HuH-7.5 (cell line): ENCODE measurements at places on chromosomes 1 and 21.

DNA sequence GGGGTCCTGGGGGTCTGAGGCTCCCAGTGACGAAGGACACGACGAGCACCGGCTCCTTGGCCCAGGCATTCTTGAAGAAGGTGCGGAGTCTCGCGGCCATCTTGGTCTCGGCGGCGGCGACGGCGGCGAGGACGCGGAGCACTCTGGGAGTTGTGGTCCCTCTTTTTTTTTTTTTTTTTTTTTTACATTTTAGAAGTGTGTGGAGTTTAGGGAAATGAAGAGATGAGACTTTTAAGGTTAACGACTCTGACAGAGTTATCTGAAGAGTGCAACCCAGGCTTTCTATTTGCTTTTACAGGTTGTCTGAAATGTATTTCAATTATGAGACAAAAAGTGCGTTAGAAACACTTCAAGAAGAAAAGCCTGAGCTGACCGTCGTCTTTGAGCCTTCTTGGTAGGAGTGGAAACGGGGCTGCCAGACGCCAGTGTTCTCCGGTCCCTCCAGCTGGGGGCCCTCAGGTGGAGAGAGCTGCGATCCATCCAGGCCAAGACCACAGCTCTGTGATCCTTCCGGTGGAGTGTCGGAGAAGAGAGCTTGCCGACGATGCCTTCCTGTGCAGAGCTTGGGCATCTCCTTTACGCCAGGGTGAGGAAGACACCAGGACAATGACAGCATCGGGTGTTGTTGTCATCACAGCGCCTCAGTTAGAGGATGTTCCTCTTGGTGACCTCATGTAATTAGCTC lies 9.7 kb downstream of the OR2B11 start:
- DNase-seq = no peak

GRCh38 chr21:30426731-30427130 lies 1.0 kb upstream of the KRTAP13-3 start:
- no peak for DNase-seq

DNA sequence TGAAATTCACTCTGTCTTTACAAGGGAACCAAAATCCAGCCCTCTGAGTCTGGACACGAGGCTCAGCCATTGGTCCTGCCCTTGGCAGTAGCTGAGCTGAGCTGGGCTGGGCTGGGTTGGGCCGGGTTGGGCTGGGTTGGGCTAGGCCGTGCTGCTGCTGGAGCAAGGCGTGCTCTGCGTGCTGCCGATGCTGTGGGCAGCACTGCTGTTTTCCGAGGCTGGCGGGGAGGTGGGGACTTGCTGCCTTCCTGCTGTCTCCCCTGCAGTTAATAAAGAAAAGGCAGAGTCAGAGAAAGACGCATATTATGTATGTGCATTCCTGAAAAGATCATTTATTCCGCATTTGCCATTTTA lies 182.9 kb downstream of the CDC7 start:
- DNase-seq = no peak

DNA sequence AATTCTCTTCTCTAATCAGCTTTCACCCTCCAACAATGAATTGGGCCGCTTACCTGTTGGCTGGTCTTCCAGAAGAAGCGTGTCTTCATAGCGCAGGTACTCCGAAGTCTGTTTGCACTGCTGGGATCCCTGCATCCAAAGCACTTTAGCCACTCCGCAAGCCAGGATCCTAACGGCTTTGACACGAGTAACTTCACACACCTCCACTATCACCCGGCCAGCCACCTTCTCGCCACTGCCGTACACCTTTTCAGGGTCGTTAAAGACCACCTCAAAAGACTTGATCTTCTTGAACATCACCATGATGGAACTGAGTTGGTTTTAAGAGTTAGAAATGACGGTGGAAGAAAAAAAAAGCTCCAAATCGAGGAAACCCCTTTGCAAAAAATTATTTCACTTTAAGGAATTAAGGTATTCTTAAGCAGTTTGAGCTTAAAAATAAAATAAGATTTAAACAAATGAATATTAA lies 381 bp downstream of the TXNIP start:
- no peak for DNase-seq

- DNase-seq = no peak
These were observed 17.5 kb downstream of the ZMYM4 start for GRCh38 chr1:35285771-35286606.

- no peak for DNase-seq
These were observed 46.0 kb downstream of the GRHL3 start for GRCh38 chr1:24364975-24365678.

DNA sequence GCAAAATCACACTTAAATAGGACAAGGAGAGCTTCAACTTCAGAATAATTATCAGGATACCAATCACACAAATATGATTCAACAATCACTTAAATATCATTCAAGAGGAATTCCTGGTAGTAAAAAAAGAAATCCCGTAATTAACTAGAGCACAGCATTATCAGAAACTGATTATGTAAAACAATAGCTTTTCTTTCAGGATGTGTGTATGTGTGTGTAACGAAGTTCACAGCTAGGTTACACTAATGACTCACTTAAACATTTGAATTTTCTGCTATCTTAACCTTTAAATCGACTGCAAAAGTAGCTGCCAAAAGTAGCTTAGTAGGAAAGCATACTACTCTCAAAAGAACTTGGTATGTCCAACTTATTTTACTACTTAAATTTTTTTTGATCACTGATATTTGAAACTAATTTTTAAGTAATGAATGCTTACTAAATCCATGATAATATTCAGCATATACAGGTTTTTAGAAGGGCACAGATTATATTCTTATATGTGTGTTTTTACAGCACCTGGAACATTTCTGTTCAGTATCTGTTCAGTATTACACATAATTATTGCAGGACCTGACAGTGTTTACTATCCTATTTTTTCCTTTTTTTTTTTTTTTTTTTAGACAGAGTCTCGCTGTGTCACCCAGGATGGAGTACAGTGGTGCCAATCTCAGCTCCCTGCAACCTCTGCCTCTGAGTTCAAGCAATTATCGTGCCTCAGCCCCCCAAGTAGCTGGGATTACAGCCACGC lies 4.2 kb downstream of the RERE start:
- no peak for DNase-seq

GRCh38 chr1:207404849-207405525 lies 49.1 kb upstream of the CR2 start:
- DNase-seq = peak; percentile 52

DNA sequence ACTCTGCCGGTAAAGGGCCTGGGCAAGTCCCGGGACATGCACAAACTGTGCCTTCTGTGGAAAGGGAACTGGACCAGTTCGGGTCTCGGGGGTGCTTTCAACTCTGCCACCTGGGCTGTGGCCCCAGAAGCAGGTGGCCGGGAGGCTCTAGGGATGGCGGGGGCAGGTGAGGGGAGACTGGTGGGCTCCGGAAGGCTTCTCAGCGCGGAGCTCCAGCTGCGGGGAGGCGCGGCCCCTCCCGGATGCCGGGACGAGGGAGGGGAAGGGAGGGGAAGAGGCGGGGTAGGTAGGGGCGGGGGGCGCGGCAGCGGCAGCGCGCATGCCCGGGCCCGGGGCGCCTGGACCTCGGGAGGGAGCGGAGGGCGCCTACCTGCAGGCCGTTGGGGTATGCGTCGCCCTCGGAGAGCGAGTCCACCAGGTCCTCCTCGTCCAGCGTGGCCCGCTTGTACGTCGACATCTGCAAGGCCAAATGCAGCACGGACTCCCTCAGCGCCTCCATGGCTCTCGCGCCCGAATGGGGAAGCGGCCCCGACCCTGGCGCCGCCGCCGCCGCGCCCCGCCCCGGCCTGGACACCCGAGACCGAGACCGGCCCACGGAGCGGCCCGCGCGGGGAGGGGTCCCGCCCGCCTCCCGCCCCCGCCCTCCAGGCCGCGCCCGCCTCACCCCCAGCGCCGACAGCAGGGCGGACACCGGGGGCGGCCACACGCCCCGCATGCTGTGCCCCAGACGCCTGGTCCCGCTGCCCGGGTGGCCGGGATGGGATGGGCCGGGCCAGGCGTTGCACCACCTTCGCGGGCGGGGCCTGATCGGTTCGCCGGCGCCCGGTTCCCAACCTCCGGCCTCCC lies at the start of gene ECE1:
ECE1 (minus strand) TSS at position 764 of the 846 bp plus-strand sequence; CDS start at position 715, 49 bp downstream.
- no peak for DNase-seq

DNA sequence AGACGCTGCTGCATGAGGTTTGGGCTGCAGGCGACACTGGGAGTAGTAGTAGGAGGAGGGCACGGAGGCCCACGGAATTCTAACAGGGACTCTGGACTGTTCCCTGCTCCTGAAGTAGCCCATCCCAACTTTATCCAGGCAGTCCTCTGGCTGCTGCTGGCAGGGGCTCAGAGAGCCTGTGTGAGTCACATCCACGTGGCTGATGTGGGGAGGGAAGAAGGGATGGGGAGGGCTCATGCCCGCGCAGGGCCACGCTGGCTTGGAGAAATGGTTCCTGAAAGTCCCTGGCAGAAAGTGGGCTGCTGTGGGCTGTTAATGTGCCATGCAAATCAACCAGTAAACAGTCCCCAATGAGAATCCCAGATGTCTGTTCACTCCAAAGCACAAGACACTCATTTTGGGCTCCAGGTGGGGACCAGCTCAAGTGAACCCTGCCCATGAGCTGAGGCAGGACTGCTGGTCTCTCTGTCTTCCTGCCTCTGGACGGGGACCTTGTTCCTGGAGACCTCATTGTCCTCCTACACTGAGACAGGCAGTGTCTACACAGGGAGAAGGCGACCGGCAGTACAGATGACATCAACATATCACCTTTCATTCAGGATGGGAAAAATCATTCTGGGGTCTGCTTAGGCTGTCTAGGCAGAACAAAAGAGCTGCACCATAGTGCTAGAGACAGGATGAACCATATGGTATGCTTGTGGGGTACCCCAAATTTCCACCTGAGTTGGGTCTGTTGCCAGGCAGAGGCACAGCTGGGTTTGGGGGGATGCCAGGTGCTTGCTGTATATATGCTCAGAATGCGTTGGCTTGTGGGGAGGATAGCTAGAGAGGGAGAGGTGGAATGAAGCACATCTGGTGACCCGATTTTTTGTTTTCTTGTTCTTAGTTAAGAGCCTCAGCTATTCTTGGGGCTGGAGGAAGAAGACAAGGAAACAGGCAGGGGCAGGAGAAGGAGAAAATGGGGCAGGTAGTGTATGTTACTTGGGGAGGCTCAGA lies 57.9 kb upstream of the FMOD start:
- no peak for DNase-seq

DNA sequence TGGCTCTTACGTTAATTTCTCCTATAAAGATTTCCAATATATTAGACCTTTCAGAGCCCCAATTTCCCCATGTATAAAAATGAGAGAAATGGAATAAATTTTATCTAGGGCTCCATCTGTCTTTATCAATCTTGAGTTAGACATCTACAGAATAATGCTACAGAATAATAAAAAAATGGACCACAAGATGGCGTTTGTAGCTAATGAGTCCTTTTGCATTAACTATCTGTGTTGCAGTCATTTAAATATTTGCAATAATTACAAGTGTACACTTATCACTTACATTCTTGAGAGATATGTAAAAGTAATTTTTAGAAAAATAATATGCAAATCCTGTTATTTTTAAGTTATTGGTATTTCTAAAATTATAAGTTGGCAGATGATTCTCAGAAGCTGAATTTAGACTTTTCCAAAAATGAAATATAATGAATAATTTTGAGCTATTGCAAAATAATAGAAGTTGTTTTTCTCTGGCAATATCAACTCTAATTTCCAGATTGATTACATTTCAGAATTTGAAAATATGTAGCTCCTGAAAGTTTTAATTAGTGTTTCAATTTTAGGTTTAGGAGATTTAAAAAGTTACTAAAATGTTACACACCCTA lies 87.7 kb downstream of the SNX7 start:
- no peak for DNase-seq

DNA sequence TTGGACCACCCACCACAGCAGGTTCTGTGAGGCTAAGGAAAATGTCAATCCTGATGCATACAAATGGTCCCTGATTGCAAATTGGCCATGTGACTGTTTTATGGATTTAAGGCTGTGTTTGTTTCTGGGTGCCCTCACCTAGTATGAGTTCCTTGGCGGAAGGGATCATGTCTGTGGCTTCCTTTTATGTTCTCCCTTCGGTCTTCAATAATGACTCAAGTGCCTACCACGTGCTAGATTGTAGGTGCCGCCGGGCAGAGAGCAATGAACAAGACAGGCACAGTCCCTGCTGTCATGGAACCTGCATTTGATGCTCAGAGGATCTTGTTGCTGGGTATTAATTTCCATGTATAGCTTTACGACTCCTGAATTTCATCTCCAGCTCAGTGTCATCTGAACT lies 9.8 kb upstream of the VWA5B1 start:
- no peak for DNase-seq

GRCh38 chr1:41503538-41504113 lies 19.1 kb upstream of the EDN2 start:
- DNase-seq = no peak

DNA sequence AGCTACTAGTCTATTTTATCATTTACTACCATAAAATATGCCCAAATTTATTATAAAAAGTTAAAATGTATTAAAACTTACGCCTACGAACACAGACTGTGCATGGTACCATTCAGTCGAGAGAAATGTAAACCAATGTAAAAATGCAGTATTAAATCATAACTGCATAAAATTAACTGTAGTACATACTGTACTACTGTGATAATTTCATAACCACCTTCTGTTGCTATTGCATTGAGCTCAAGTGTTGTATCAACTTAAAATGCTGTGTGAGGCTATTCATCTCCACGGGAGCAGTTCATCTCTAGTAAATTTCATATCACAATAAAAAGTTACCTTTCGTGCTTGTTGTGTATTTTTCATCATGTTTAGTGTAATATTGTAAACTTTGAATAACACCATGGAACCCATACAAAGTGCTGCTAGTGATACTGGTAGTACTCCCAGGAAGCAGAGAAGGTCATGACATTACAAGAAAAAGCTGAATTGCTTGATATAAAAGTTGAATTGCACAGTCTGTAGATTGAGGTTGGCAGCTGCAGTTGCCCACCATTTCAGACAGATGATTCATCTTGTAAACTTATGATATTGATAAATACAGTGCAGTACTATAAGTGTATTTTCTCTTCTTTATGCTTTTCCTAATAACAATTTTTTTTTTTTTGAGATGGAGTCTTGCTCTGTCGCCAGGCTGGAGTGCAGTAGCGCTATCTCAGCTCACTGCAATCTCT lies 19.0 kb upstream of the CENPF start:
- DNase-seq = no peak

DNA sequence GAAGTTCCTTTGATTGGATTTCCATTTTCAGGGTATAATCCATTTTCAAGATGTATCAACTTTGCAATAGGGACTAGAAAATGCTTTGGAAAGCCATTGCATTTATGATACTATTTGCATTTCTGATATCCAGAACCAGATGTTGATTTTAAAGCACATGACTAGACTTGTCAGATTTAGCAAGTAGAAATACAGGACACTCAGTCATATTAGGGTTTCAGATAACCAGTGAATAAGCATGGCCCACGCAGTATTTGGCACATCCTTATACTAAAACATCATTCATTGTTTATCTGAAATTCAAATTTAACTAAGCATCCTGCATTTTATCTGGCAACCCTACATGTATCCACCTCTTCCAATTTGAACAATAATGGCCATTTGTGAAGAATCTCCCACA lies 113.3 kb upstream of the DPT start:
- no peak for DNase-seq

- DNase-seq = no peak
These were observed 280.1 kb upstream of the C1orf174 start for GRCh38 chr1:4179914-4180735.

- DNase-seq = no peak
These were observed 45.4 kb upstream of the SELENON start for GRCh38 chr1:25754470-25755181.

GRCh38 chr1:29670752-29671151 lies 434.4 kb downstream of the PTPRU start:
- no peak for DNase-seq
